Esophagus muscularis mucosa (tissue), 4 donors: ENCODE measurements at places on chromosomes 1 and 21. TPM values are rescaled to one million over a fixed set of nuclear protein-coding genes. Genes with fewer than 3 reads are reported as not detected.
A peak's percentile ranks its signal among the peaks of the same experiment; 100 is the strongest.

DNA sequence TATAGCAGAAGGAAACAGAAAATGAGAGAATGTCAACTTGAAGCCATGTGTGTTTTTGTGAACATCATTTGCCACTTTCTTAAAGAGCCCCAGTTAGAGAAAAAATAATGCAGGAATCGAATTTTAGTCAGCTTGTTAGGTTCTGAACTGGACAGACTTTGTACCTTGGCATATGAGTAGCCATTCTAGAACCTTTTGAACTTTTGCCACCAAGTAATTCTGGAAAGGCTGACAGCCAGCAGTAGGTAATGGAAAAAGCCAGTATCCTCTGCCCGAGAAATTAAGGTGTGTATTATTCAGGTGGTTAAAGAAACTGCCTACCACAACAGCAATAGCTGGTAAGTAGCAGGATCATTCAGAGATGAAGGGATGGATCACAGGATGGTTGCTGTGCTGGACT, 20.7 kb downstream of the LRRC8D start:
- DNase-seq = no peak

GRCh38 chr1:109985247-109986053, 885 bp downstream of the AHCYL1 start:
- no peak for DNase-seq

DNA sequence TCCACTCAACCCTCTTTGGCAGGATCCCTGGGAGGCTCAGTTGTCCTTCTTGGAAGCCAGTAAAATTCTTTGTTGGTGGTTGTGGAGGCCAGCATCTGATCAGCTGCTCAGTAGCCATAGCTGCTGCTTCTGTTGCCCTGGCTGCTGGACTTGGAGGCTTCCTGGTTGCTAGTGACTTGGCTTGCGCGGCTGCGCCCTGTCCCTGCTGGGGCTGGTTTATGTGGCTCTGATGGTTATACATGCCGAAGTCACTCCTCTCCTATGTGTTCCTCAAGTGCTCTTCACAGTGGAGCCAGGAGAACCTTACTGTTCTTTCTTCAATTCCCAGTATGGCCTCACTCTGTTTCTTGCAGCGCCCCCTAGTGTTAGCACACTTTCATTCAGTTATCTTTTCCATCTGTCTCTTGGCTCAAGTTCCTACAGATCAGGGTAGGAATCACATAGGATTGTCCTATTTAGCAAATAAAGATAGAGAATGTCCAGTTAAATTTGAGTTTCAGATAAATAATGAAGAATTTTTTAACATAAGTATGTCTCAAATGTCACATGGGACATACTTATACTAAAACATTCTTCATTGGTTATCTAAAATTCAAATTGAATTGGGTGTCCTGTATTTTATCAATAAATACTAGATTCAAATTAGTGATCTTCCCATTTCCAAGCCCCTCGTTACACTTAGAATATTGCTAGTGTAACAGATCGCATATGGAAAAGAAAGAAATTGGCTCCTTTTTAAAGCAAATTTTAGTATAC, 176.5 kb downstream of the TGFB2 start:
- no peak for DNase-seq

- DNase-seq = peak; percentile 62
Measured at GRCh38 chr1:34268311-34268954, 91.7 kb downstream of the C1orf94 start.

- DNase-seq = no peak
Measured at GRCh38 chr1:109351457-109351856, 44.6 kb upstream of the MYBPHL start.

DNA sequence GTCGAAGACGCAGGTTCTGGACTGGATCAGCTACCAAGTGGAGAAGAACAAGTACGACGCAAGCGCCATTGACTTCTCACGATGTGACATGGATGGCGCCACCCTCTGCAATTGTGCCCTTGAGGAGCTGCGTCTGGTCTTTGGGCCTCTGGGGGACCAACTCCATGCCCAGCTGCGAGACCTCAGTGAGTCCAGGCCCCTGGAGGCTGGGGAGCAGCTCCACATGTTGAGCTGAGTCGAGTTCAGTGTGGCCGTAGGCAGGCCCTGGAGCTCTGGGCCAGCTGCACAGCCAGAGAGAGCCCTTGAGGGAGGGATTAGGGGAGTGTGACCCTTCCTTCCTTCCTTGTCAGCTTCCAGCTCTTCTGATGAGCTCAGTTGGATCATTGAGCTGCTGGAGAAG, 1.6 kb downstream of the ELF3 start:
- DNase-seq = no peak

- no peak for DNase-seq
Measured at GRCh38 chr21:15199414-15200383, 134.9 kb upstream of the NRIP1 start.

DNA sequence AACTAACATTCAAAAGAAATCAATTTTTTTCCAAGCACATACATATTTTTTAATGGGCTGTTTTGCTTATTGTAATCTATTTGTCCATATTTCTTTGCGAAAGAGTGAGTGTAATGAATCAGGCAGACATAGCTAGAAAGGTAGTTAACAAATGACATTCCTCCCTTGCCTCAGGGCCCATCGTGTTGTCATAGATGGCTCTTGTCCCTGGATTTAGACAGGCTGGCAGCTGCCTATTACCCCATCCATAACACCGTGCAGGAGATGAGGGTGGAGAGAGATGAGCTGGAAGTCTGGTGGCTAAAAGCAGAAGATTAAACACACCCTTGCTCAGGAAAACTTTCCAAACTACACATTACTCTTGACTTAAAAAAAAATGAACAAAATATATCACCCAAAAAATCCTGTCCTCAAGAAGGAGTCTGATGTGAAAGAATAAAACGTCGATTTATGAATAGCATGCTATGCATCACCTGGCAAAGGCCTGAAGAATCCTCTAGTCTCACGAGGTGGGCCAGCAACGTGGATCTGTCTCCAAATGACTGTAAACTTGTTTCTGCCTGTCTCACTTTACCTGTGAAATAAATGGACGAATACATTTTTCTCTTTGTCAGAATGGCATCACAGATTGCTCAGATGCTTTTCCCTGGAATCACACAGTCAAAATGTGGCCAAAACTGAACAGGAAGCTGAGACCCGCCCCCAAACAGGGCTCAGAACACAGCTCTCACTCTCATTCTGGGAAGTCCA, 55.7 kb downstream of the C21orf91 start:
- DNase-seq = no peak

GRCh38 chr1:22673486-22674409, 20.7 kb downstream of the C1QB start:
- no peak for DNase-seq

DNA sequence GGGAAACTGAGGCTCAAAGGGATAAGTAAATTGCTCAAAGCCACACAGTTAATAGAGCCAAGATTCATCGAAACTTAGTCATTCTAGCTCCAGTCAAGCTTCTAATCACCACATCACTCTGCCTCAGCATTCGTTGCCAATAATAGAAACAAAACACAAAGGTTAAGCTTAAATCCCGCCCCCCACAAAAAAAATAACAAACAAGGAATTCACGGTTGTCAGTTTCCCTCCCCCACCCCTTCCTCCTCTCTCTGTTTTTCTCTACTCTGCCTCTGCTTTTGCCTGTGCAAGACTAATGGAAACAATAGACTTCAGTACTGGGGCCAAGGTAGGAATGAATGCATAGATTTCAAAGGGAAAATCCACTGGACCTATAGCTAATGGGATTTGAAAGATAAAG, 70.7 kb upstream of the ZNF644 start:
- no peak for DNase-seq

DNA sequence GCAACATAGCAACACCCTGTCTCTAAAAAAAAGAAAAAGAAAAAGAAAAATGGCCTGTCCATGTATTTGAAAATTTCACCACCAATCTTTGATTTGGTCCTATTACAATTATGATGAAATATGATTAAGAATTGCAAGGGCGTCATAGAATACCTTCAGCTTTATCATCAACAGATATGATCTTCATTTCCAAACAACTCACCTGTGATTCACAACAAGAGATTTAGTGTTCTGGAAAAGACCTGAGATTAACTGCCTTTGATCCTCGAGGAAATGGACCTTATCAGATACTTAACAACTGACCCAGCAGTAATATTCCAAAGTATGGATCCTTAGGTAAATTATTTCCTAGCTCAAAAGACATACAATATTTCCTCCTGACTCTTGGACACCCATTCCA, 3.5 kb upstream of the GSTM4 start:
- DNase-seq = no peak

DNA sequence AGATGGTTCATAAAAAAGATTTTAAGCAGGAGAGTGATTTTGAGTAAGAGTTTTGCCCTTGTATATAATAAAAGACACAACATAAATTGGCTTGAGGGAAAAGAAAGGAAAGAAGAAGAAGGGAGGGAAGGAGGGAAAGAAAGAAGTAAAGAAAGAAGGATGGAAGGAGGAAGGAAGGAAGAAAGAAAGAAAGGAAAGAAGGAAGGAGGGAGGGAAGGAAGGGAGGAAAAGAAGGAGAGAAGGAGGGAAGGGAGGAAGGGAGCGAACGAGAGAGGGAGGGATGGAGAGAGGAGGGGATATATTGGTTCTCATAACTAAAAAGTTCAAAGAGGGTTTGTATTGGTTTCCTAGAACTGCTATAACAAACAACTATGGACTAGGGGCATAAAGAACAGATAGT, 62.2 kb upstream of the PAX7 start:
- DNase-seq = no peak

- no peak for DNase-seq
Measured at GRCh38 chr1:223759273-223759672, 46.9 kb downstream of the CAPN2 start.

DNA sequence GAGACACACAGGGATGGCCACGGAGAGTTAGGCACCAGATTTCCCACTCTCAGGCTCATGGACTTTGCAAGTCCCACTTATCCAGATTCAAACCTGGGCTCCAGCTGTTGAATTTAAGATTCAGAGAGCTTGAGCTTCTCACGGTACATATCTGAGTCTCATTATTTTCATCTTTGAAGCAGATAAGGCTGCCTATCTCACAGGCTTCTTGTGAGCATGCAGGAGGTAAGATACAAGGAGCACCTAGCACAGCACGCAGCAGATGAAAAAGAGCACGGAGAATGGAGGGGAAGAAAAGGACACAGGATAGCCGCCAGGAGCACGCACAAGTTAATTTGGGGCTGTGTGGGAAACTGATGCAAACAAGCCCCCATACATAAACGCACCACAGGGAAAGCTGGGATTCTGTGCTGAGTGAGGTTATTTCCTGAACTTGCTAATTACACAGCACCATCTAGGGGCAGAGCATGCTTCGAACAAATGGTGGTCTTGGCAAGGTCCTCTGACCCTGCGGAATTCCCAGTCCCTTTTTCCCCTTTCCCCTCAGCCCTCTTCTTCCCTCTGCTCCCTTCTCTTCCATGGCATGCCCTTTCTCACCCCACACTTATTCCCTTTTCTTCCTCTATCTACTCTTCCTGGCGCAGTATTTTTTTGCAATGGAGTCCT, 134.7 kb upstream of the VANGL1 start:
- no peak for DNase-seq

DNA sequence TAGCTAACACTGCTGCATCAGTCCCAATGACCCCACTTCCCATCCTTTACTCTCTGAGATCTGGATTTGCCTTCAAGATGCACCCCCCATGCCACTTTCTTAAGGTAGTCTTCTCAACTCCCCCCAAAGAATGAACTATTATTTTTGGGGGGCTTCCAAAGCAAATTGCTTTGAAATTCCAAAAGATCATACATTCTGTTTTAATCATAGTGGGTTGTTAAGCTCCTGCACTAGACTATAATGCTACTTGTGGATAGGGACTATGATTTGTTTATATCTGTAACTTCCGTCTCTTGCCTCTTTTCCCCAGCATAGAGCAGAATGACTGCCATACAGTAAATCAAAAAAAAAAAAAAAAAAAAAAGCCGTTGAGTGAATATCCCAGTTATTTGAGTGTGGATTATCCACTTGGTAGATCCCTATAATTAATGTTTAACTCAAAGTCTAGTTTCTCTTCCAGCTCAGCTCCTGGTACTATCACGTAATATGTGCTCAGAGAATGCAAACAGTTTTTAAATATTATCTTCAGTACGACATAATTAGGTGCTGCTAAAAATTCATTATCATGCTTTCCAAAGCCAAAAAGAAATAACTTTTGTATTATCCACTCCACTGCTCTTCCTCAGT, 26.9 kb downstream of the KIRREL1 start:
- no peak for DNase-seq

GRCh38 chr1:61253059-61253735, 170.8 kb downstream of the NFIA start:
- peak; percentile 95 for DNase-seq

DNA sequence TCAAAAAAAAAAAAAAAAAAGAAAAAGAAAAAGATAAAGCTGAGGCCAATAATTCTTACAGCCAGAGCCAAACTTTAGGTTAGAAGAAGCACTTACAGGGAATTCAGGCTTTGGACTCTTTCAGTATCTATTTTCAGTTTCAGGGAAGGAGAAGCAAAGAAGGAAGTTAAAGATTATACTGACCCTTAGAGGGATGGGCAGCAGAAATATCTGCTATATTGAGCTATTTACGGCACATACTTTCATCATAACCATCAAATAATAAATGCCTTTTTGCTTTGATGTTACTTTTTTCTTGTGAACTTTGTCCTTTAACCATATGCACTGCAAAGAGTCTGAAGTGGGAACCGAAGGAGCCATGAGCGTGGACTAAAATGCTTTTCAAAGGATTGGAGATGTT, 42.0 kb downstream of the TM2D1 start:
- DNase-seq = no peak

DNA sequence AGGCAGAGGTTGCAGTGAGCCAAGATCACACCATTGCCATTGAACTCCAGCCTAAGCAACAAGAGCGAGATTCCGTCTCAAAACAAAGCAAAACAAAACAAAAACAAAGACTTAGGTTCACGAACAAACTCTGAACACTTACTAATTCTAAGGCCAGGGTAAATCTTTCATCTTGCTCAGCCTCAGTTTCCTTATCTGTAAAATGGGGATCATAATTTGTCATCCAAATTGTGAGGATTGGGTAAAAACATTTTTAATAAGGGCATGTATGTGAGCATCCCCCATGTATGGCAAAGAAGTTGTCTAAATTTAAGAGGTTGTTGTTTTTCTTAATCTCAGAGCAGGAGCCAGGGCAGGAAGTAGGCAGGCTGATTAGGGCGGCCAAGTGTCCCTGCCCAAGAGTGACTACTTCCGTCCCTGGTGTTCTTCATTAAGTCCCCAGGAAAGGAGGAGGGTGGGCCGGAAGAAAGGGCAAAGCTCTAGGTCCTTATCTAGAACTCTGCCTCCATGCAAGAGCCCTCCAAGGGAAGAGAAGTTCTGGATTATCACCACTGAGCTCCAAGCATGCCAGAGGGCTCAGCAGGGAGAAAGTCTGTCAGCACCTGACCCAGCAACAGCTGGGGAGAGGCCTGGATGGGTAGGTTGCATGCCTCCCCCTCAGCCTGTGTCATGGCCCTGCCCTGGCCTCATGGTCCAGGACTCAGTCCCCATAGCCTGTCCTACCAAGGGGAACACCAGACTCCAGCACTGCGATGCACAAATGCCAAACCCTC, 49.9 kb upstream of the CLIC4 start:
- no peak for DNase-seq

OLIG2 gene
- total RNA-seq = not detected

PARP1 gene
- total RNA-seq = 136 TPM

TESK2 gene
- 6.5 TPM for total RNA-seq

TMEM52 gene
- total RNA-seq = 4.2 TPM

KRTAP13-3 gene
- not detected for total RNA-seq

WNT2B gene
- total RNA-seq = 2.7 TPM
